Activated CD4-positive, alpha-beta T cell treated with anti-CD3 and anti-CD28 coated beads, Interleukin-2, amount 50 U/mL, for 4 hours (primary cell): ENCODE measurements at places on chromosomes 1 and 21.

- no peak for DNase-seq
These were observed 21.5 kb downstream of the LTN1 start for GRCh38 chr21:28971171-28971570.

DNA sequence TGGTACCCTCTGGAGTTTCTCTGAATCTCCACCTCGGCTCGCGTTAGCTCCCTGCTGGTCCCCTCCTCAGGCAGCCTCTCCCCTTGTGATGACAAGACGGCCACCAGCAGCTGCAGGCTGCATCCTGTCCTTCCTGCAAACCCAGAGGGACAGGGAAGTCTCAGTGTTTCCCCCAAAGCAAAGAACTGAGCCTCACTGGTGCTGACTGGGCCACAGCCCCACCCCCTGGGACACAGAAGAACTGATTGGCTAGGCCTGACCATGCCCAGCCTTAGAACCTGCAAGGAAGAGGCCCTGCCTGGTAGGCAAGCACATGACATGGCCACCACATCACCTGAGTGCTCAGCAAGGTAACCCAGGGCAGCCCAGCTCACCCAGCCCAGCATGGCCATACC is 34.6 kb downstream of the TMEM51 start:
- DNase-seq: no peak

DNA sequence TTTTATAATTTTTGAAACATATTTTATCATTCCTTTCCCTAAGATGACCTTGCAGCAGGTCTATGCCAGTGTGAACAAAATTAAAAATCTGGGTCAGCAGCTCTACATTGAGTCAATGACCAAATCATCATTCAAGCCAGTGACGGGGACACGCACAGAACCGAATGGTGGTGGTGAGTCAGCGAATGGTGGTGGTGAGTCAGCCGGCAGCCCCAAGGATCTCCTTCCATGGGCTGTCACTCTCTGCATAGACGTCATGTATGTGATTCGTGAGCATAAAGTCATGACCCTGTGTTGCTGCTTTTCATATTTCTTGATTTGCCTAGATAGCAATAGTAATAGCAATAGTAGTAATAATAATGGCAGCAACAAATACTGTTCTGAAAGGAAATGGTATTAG is 26.3 kb downstream of the PER3 start:
- peak; percentile 6 for DNase-seq

- no peak for DNase-seq
These were observed 37.2 kb downstream of the TTLL7 start for GRCh38 chr1:83961571-83962295.

GRCh38 chr1:159274631-159275030 is 27.5 kb upstream of the FCER1A start:
- no peak for DNase-seq

DNA sequence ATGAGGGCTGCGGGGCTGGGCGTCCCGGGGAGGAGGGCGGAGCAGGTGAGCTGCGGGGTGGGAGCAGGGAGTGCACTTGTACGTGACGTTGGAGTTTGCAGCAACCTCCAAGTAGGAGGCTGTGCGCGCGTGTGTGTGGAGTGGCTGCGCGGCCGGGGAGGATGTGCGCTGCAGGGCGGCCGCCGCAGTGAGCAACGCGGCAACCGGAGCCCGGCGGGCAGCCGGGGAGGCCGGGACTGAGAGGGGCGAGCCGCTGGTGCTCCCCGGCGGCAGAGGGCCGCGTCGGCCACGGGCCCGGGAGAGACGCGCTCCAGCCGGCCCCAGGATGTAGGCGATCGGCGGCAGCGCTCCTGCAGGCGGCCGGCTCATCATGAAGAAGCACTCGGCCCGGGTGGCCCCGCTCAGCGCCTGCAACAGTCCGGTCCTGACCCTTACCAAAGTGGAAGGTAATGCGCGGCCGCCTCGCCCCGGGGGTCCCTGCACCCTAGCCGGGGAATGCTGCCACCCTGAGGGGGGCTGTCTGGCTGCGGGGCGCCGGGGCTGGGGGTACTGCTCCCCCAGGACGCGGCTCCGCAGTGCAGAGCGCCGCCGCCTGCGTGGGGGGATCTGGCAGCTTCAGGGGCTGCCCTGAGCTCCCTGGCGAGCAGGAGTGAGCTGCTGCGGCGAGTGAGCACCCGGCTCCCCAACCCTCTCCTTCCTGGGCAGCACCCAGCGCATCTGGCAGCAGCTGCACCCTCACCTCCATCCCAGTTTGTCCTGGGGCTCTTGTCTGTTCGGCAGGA is 158.9 kb upstream of the COA6 start:
- DNase-seq: peak; percentile 48

DNA sequence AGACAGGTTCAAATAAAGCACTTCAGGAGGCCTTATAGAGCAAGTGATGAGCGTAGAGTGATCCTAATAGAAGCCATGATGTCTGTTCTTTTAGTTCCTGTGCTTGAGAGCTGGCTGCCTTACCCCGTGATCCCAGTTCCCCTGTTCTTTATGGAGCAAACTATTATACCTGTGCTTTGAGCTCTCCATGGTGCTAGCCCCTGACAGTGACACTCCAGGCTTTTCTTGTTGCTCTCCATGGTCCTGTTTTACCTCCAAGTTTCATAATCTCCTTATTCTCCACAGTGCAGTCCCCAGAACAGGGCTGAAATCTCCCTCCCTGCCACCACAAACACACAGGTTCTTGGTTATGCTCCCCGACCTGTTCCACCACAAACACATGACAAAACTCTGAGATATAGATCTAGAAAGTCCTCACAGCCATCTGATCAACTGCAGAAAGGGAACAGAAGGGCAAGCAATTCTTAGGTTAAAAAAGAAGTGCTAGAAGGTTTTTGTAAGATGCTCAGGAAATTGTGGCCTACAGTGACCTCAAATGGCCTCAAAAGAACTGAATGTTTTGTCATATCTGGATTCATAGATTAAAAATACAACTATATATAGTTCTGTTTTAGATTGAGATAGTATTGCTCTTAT is 6.0 kb downstream of the CADM3 start:
- no peak for DNase-seq

- no peak for DNase-seq
These were observed 25.3 kb upstream of the EFHD2 start for GRCh38 chr1:15384301-15384901.

DNA sequence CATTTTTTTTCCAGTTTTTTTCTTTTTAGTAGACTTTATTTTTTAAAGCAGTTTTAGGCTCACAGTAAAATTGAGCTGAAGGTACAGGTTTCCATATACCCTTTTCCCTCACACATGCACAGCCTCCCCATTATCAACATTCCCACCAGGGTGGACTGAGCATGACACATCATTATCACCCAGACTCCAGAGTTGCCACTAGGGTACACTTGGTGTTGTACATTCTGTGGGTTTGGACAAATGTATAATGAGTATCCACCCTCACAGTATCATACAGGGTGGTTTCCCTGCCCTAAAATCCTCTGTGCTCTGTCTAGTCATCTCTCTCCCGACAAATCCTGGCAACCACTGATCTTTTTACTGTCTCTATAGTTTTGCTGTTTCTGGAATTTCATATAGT is 3.0 kb upstream of the AIM2 start:
- no peak for DNase-seq

GRCh38 chr1:19489996-19490395 is 4.7 kb upstream of the CAPZB start:
- DNase-seq: no peak

DNA sequence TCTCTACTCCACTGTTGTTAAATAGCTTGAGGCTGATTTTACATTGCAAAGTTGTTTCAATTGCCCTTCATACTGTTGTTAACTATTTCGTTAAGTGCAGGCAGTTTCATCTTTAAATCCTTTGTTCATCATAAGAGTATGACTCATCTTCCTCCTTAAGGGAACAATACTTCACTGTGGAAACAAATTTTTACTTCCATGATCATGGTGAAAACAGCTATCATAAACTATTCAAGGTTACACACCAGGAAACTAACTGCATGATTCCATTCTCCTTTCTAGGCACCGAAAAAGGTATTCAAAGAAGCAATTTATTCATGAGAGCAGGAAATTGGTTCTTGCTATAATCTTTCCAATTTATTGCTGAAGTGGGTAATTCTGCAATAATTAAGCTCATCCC is 593.2 kb downstream of the LRRIQ3 start:
- DNase-seq: no peak

- no peak for DNase-seq
These were observed 51.7 kb downstream of the TLCD4 start for GRCh38 chr1:95168761-95169351.

DNA sequence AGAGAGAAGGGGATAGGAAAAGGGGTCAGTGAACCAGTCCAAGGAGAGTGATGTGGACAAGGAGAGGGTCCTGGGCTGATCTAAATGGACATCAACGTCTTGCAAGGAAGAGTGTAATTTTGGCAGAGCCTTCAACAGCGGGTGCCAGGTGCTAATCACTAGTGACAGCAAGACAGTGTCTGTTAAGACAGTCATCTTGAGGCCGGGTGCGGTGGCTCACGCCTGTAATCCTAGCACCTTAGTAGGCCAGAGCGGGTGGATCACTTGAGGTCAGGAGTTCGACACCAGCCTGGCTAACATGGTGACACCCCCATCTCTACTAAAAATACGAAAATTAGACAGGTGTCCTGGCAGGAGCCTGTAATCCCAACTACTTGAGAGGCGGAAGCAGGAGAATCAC is 12.2 kb upstream of the PADI6 start:
- no peak for DNase-seq

GRCh38 chr21:26085127-26085526 is 85.4 kb downstream of the APP start:
- DNase-seq: no peak

GRCh38 chr1:197763307-197763706 is 12.0 kb downstream of the DENND1B start:
- no peak for DNase-seq

GRCh38 chr21:36693489-36694030 is 5.4 kb upstream of the SIM2 start:
- DNase-seq: no peak
